ENCODE measurements at places on chromosomes 4 and X.

GRCh38 chrX:23736030-23736429 lies 7.0 kb downstream of the ACOT9 start:
- no peak for DNase-seq

GRCh38 chr4:118760493-118760892 lies 75.3 kb downstream of the METTL14 start:
- DNase-seq: no peak

- no peak for DNase-seq
Observed at GRCh38 chrX:455673-456072, 69.0 kb upstream of the PPP2R3B start.

- DNase-seq: no peak
Observed at GRCh38 chr4:87108142-87108546, 112.3 kb downstream of the KLHL8 start.

- DNase-seq: no peak
Observed at GRCh38 chr4:85154591-85154990, 188.1 kb upstream of the WDFY3 start.

GRCh38 chr4:166502660-166503059 lies 629.6 kb downstream of the TLL1 start:
- DNase-seq: no peak

Measured in neuronal stem cell (in vitro differentiated cells).